ENCODE measurements at places on chromosomes 11 and 22.

DNA sequence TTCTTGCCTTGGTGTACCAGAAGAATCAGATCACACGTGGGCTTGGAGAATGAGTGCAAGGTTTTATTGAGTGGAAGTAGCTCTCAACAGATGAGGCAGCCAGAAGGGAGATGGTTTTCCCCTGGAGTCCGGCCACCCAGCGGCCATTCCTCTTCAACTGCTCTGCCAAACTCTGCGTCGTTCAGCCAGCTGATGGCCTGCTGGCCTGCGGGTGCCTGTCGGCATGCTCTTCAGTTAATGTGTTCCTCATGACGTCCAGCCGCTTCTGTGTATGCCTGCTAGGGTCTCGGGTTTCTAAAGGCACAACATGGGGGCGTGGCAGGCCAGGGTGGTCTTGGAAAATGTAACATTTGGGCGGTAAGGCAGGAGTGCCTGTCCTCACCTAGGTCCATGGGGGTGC, 487.9 kb upstream of the LRRC4C start:
- no peak for DNase-seq

GRCh38 chr11:96242191-96242847, 100.7 kb downstream of the MAML2 start:
- DNase-seq, result no peak

DNA sequence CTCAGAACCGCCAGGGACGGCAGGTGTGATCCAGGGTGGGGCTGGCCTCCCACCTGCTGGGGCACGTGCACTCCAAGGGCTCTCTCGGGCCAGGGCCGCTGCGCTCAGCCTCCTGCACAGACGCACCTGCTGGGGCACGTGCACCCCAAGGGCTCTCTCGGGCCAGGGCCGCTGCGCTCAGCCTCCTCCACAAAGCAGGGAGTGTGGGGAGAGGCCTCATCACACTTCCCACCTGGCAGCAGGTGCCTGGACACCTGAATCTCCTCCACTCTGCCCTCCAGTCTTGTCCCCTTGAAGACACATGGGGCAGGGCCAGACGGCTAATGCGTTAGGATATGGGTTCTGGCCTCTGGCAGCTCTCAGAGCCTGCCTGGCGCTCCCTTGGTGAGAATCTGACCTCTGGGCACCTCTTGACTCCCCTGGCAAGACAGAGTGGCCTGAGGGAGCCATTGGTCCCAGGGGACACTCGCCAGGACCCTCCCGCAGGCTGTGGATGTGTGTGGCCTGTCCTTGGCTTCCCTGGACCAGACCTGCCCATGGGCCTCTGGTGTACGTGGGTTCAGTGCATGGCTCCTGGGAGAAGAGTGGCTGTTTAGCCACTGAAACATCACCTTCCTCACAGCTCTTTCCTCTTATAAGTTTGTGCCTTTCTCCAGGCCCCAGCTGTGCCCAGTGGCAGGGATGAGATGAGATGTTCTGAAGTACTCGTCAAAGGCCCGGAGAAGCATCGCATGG, 73.5 kb downstream of the BRD1 start:
- DNase-seq, result no peak

- DNase-seq, result no peak
These were observed 48.9 kb downstream of the RELT start for GRCh38 chr11:73425108-73425507.

- DNase-seq, result peak; percentile 1
These were observed 38.9 kb downstream of the MUC2 start for GRCh38 chr11:1113405-1114201.

DNA sequence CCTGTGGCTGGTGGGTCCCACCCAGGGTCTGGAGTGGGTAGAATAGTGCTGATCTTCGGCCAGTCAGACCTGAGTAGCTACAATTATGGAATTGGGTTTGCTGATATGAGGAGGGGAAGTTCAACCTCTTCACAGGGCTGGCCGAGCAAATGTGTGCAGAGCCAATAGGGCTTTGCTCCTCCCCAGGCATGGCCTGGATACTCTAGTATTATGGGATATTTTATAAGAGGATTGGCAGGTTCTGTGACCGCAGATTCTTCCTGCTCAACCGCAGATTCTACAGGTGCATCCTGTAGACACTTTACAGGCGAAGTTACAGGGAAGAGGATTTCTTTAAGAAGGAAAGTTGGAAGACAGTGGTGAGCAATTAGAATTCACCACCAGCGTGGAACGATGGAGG, 44.3 kb downstream of the TBC1D22A start:
- DNase-seq, result no peak

DNA sequence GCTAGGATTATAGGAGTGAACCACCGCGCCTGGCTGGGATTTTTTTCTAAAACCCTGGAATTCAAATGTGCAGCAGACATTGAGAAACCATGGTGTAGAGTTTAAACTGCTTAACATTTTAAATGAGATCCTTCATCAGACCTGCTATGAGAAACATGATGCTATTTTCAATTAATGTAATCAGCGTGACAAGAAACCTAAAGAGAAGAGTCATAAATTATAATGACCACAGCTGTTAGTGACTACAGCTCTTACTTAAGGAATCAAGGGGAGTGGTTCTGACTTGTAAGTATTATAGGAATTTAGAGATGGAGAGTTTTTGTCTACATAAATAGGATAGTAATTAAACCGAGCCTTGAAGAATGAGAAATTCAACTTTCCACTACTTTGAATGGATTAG, 170.6 kb downstream of the BARX2 start:
- no peak for DNase-seq

DNA sequence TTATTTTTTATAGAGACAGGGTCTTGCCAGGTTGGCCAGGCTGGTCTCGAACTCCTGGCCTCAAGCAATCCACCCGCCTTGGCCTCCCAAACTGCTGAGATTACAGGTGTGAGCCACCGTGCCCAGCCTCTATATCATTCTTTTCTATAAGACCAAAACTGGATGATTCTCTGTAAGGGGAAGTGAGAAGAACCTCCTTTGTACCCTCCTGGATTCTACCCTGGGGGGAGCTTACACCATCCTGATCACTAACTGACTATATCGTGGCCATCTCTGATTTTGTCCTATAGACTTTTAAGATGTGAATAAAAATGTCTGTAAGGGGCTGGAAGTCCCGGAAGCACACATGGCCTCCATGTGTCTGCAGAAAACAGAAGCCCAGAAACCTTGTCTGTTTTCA, 9.1 kb downstream of the PIWIL4 start:
- no peak for DNase-seq

DNA sequence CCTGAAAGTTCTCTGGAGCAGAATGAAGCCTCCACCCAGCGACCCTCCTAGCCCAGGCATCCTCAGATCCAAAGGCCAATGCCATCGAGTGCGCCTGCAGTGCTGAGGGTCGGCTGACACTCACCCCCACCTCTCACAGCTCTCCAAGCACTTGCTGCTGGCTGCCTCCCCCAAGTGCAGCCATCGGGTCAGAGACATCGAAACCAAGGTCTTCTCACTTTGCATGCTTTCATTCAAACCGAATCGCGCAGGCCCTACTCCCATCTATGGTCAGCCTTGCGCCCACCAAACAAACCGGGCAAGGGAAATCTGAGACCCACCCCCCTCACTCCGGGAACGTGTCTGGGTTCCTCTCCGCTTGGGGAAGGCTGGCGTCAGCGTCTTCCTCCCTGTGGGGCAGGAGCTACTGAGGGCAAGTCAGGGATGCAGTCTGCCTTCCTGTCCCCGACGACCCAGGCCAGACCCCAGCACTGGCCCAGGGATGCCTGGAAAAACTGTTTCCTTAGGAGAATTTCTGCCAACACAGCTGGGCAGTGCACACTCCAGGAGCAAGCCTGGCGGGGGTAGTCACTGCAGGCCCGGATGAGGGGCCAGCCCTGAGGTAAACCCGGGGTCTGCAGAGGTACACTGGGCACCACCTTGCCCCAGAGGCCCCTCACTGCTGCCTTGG, 7.0 kb downstream of the WNT7B start:
- no peak for DNase-seq

Measured in cerebellar cortex (tissue), 1 donor.